Urothelium cell line (cell line): ENCODE measurements at places on chromosomes 12 and 14.

DNA sequence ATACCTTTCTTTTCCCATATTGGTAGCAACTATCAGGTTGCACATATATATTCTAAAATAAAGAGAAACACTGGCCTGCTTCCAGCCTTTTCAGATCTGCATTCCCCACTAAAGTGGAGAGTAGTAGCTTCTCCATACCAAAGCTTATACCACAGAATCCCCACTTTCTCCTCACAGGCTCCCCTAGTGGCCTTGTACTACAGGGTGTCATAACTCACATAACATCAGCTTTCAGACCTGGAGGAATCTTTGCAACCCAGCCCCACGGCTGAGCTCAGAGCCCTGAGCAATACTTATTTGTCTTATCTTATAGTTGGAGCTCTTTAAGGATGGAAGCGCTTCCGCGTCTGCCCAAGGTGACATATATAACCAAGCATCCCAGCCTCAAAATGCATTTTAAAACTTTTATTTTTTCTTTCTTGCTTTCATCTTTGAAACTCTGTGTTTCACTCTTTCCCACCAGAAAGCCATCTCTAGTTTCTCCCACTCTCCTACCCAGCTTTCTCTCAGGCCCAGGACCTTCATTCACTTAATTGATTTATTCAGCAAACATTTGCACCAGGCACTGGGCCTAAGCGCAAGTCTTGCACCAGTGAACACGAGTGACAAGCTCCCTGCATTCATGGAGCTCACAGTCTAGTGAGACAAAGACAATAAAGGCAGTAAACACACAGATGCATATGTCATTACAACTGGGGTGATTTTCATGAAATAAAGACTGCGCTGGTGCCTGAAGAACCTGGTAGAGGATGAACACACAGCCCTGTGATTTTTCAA is 254.7 kb downstream of the IPO8 start:
- peak; percentile 23 for DNase-seq

DNA sequence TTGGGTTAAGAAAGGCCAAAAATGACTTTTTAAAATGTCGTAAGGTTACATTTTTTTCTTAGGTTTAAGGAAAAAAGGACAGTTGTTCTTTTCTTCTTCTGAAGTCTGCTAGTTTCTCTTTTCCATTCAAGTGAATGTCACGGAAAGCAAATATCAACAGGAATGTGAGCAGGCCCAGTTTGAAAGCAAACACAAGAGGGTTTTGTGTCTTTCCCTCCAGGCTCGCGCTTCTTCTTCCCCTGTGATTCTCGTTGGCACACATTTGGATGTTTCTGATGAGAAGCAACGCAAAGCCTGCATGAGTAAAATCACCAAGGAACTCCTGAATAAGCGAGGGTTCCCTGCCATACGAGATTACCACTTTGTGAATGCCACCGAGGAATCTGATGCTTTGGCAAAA is 85.4 kb downstream of the LRRK2 start:
- no peak for DNase-seq

DNA sequence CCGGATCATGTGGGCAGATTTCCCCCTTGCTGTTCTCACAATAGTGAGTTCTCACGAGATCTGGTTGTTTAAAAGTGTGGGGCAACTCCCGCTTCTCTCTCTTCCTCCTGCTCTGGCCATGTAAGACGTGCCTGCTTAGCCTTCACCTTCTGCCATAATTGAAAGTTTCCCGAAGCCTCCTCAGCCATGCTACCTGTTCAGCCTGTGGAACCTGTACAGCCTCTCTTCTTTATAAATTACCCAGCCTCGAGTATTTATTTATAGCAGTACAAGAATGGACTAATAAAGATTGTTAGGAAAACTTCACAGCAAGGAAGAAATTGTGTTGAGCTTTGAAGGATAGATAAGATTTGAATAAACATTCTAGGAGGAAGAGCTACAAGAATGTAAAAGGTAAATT is 52.1 kb downstream of the KDM5A start:
- DNase-seq, result no peak

GRCh38 chr12:4431866-4432265 is 13.7 kb downstream of the FGF6 start:
- no peak for DNase-seq

DNA sequence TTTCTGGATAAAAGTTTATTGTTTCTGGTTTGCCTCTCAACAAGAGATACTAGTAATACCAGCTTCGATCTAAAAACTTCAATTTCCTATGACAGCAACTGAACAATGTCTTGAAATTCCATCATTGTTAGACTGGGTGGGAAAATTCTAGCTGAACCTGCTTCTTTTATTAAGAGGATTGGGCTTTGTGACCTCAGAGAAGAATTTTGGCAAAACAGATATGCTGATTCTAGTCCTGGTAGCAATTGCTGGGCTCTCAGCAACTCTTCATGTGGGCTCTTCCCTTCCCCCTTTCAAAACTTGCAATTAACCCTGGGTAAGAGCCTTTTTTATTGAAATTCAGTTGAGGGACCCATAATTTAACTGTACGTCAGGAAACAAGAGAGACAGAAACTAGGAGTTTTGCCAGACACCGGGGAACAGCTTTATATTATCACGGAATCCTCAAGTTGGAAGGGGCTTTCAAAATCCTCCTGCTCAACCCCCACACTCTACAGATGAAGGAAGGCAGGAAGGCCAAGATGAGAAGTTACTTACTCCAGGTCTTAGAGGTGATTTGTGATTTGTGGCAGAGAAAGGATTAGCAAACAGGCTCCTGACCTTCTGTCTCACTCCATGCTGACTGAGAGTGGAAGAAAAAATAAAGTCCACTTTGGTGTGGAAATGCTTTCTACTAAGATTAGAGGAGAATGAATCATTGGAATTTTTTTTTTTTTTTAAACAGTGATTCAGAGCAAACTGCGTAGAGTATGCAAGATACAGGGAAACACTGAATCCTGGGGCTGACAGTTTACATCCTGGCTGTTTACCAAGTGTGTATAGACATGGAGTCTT is 239.0 kb upstream of the ATP2B1 start:
- peak; percentile 37 for DNase-seq
